ENCODE measurements at places on chromosomes 5 and 9.

DNA sequence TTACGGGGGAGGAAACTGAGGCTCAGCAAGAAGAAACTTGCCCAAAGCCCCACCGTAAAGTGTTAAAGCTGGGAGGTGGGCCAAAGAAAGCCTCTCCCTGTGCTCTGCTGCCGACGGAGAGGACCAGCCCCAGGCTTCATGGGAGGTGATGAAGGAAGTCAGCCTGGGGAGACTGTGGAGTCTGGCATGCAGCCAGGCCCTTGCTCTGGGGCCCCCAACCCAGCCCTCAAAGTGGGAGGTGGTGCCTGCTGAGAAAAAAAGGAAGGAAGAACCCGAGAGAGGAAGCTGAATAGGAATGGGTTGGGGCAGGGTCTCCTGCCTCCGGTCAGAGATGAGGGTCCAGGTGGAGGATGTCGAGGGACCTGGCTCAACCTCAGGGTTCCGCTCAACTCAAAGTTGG is 3.8 kb downstream of the RNF44 start:
- no peak for DNase-seq

- no peak for DNase-seq
Measured at GRCh38 chr5:71864730-71865601, 145.9 kb downstream of the CARTPT start.

GRCh38 chr5:89342106-89342876 is 459.3 kb upstream of the MEF2C start:
- no peak for DNase-seq

GRCh38 chr9:130423272-130423671 is 21.5 kb upstream of the ASS1 start:
- DNase-seq: no peak

GRCh38 chr9:89417832-89418473 is 80.0 kb downstream of the SEMA4D start:
- peak; percentile 61 for DNase-seq

DNA sequence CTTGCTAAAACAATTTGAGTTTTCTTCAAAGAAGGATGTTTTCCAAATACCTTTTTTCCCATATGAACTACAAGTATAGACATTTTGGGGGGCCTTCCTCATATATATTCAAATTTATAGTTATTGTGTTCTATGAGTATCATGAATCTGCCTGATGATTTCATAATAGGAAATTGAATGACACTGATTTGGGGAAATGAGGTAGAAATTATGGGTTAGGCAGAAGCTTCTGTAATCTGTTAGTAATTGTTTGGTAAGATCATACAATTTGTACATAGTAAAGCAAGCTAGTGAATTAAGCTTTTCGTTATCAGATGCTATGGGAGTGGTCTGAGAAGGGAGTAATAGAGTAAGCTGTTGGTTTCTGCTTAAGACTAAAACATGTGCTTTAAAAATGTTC is 98.0 kb downstream of the TRIO start:
- no peak for DNase-seq

GRCh38 chr5:14330729-14331385 is 187.7 kb downstream of the TRIO start:
- DNase-seq: no peak

GRCh38 chr5:73638344-73639095 is 12.5 kb downstream of the ARHGEF28 start:
- DNase-seq: no peak

Data from activated T-cell treated with anti-CD3 and anti-CD28 coated beads, Interleukin-2, amount 50 U/mL, for 48 hours (primary cell).